ENCODE measurements at places on chromosomes 5 and 9. TPM values are rescaled to one million over a fixed set of nuclear protein-coding genes. Genes with fewer than 3 reads are reported as not detected.

GRCh38 chr5:142783601-142784341, 13.6 kb downstream of the ARHGAP26 start:
- peak; percentile 51 for DNase-seq

GRCh38 chr9:133825555-133826218, 87.5 kb upstream of the SARDH start:
- DNase-seq = no peak

DNA sequence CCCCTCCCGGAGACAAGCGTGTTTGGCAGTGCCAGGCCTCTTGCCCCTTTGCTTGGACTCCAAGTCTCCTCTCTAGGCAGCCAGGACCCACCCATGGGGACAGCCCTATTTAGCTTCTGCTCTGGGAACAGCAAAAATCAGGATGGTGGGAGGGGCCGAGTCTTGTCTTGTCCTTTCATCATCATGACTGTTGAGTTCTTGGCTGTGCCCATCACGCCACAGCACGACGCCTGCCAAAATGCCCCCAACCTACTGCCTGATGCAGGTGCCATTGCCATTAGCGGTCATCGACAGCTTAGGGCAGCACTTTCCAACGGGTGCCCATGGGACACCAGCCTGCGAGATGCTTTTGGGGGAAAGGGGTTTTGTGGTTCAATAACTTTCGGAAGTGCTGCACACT, 18.9 kb downstream of the PLPP7 start:
- DNase-seq = no peak

GRCh38 chr5:132500931-132501628, 10.5 kb upstream of the IRF1 start:
- DNase-seq = no peak

GRCh38 chr5:176391479-176391878, 2.9 kb downstream of the HIGD2A start:
- no peak for DNase-seq

- no peak for DNase-seq
Observed at GRCh38 chr9:108083796-108084352, 594.3 kb upstream of the KLF4 start.

DNA sequence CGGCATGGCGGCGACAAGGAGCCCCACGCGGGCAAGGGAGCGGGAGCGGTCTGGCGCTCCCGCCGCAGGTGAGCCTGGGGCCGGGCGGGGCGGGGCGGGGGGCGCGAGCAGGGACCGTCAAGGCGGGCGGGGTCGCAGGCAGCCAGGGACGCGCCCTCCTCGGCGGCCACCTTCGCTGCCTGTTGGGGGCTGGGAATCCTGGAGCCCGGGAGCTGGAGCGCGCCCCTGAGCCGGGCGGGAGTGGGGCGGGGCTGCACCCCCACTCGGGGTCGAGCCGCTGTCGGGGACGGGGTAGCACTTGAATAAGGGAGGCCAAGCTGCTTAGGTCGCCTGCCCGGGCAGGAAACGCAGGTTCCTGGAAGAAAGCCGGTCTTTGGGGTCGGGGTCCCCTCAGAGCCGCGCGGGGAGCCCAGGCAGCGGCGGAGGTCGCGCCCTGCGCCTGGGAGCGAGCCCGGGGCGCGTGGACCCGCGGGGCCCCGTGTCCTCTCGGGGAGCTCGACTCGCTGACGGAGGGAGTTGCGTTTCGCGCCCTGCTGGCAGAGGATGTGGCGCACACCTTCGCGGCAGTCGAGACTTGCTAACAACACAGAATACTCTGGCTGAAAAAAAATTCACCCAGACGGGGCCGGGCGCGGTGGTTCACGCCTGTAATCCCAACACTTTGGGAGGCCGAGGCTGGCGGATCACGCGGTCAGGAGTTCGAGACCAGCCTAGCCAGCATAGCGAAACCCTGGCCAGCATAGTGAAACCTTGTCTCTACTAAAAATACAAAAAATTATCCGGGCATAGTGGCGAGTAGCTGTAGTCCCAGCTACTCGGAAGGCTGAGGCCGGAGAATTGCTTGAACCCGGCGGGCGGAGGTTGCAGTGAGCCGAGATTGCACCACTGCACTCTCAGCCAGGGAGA, 552 bp downstream of the OTULINL start:
- DNase-seq = no peak

DNA sequence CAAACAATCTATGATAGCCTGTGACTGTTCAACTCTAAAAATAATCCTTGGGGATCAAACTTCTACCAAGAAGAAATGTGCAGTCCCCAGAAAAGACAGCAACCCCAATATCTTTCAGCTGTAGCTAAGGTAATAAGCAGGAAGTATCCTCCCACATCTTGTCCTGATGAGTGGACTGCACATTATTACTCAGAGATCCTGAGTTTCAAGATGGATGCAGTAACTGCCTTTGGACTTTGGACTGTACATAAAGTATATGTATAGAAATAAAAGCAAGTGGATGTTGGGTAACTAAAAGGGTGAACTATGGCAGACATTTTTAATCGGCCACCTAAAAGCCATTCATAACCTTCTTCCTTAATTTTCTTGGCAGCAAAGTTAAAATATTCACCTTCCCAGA, 45.1 kb downstream of the SMIM23 start:
- no peak for DNase-seq

- DNase-seq = no peak
Observed at GRCh38 chr5:180047667-180048066, 23.9 kb downstream of the RNF130 start.

DNA sequence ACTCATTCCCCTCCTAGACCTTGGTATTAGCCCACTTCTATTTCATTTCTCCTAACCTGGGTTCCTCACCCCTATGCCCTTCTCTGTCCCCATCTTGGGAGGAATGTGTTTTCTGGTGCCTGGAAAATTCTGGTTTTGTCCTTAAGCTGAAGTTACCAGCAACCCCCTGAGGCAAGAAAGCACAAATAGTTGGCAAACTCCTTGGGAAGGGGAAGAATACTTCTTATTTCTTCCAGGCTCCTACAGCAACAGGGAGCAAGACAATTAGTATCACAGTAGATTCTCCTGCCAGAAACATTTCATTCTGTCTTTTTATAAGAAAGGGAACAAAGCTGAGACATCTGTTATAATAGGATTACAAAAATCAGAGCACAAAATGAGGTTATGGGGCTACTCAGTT, 142.5 kb downstream of the SNCAIP start:
- DNase-seq = no peak

GRCh38 chr5:137263371-137264005, 235.6 kb downstream of the SPOCK1 start:
- no peak for DNase-seq

DNA sequence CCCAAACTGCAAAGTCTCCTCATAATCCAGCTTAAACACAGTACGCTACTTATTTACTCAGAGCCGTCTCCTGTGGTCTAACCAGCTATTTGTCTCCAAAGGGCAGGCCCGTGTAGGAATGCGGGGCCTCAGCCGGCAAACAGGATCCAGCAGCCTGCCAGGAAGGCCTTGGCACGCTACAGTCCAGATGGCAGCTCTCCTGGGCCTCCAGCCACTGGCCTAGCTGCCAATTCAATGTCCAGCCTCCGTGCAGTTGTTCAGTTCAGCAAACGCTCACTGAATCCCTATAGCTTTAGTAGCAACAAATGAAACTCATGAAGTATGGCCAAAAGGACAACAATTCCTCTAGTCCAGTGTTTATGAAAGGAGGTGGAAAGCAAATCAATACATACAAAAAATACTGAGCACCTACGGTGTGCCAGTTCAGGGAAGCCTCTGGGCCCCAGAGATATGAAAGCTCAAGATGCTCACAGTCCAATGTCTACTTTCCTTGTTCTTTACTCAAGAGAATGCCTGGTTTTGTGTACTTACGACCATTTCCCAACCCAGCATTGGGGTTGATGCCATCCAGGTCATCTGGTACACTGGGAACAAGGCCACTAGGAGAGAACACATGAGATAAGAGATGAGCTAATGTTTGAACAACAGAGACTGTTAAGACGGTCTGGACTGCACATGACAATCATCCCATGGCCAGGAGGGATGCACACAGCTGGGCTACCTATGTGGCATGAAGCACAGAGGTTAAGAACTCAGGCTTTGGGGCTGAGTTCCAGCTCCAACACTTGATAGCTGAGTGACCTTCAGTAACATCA, 8.3 kb downstream of the CDK5RAP2 start:
- peak; percentile 50 for DNase-seq

DNA sequence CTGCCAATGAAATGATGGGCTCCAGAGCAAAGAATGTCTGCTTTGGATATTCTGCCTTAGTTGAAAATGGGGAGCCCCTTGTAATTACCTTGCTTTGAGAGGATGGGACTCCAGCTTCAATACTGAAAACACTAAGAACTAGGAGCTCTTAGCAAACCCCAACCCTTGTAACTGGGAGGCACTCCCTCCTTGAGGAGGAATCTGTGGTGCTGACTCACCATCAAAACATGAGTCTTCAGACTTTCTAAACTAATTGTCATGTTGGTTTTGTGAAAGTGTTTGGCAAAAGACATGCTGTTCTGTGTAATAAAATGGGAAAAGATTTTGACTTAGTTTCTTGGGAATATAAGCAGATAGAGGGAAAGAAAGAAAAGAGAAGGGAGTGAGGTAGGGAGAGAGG, 91.9 kb upstream of the PTPRD start:
- no peak for DNase-seq

GRCh38 chr9:83032065-83032625, 30.8 kb downstream of the RASEF start:
- DNase-seq = no peak

DNA sequence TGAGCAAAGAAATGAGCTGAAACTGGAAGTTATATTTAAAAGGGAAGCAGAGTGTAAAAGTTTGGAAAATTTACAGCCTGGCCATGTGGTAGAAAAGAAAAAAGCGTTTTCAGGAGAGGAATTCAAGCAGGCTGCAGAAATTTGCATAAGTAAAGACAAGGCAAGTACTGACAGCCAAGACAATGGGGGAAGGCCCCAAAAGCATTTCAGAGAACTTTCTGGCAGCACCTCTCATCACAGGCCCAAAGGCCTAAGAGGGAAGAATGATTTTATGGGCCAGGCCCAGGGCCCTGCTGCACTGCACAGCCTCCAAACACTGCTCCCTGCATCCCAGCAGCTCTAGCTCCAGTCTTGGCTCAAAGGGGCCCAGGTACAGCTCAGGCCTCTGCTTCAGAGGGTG, 169.7 kb downstream of the GLIS3 start:
- no peak for DNase-seq

DNA sequence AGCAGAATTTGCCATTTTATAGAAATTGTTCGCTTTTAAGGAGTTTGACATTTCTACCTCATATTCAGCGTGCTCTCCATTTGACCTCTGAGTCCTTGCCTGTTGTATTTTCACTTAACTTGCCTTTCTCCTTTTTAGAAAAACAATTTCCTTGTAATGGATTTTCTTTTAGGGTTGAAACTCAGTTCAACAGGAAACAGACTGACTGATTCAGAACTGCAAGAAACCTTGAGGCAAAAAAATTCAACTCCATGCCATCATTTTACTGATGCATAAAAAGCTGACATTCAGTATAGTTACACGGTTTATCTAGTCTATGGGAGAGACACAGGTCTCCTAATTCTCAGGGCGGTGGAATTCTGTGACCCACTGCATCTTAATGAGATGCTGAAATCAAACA, 59.8 kb downstream of the MRPS30 start:
- no peak for DNase-seq

GRCh38 chr9:70753311-70753710, 338.9 kb upstream of the KLF9 start:
- no peak for DNase-seq

GRCh38 chr5:135179308-135179980, 145.4 kb upstream of the PITX1 start:
- DNase-seq = no peak

GRCh38 chr5:152270096-152270495, 135.0 kb downstream of the NMUR2 start:
- no peak for DNase-seq

DNA sequence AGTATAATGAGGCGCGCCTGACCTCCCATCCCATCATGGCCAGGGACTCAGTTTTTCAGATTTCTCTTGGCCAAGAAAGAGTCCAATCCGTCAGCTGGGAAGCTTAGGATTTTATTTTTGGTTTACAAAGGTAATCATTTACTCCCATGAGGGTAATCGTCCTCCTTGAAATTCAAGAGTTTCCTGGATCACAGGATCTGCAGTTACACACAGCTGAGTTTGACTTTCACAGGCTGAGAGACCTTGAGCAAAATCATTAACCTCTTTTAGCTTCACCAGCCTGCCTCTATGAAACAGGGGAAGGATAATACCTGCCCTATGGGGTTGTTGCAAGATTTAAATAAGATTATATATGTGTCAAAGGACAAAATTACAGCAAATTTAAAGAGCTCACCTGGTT, 15.4 kb upstream of the AK3 start:
- DNase-seq = no peak

DNA sequence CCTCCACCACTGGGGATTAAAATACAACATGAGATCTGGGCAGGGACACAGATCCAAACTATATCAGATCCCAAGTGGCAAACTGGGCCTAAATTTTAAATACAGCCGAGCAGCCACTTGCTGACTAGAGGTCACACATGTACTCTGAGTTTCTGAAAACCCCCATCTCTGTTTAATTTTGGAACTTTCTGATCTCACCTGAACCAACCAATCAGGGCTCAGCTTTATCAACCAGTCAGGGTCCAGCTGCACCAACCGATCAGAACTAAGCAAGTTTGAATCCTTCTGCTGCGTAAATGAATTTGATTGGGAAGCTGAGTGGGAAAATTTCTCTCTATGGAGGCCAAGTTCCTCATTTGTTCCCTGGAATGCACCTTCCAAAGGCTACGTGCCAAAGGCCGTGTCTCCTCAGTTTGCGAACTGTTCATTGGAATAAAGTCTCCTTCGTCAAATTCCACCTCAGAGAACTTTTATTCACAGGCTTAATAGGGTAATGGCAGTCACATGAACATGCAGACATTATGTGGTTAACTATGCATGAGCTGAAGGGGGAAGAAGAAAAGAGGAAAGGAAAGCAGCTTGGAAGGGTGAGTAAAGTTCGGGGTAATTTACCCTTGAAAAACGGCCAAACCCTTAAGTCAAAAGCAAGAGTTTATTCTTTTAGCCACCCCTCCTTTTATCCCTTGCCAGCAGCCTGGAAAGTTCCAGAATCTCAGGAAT, 3.7 kb downstream of the CD180 start:
- DNase-seq = no peak

DNA sequence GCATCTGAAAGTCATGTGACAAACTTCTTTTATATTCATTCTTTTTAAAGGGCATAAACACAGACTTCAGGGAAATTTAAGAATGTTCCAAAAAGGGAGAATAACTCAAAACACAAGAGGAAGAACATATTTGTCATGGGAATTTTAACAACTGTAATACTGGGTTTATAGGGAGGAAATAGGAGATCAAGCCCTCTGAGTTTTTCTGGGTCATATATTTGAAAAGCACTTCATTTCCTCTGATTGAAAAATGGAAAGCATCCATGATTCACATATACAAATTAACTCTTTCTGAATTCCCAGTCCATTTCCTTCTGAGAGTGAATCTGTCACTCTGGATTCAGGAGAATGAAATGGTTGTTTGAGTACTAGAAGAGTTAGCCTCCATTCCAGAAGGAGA, 26.8 kb downstream of the LURAP1L start:
- DNase-seq = no peak

The ANKS6 gene
- 14.8 TPM for polyA plus RNA-seq

The RGMB gene
- polyA plus RNA-seq = 59.7 TPM

The GNA14 gene
- polyA plus RNA-seq = 6.0 TPM

The DNAI1 gene
- not detected for polyA plus RNA-seq

The SLC35D2 gene
- 23.3 TPM for polyA plus RNA-seq

The GPX3 gene
- polyA plus RNA-seq = 64.9 TPM

The MYOZ3 gene
- polyA plus RNA-seq = 12.5 TPM

Data from hindlimb muscle (tissue), 1 donor.